ENCODE measurements at places on chromosomes 1 and 21.
A peak's percentile ranks its signal among the peaks of the same experiment; 100 is the strongest.

- DNase-seq: no peak
Measured at GRCh38 chr1:116927049-116927798, 17.5 kb downstream of the PTGFRN start.

DNA sequence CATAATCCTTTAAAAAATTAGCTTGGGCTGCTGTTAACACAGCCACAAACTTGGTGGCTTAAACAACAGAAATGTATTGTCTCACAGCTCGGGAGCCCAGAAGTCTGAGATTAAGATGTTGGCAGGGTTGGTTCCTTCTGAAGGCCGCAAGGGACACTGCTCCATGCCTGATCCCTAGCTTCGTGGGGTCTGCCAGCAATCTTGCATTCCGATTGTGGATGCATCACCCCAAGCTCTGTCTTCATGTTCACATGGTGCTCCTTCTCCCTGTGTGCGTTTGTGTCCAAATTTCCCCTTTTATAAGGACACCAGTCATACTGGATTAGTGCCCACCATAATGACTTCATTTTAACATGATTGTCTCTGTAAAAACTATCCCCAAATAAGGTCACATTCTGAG is 5.0 kb upstream of the HHIPL2 start:
- no peak for DNase-seq

- DNase-seq: no peak
Measured at GRCh38 chr1:18658831-18659230, 28.2 kb downstream of the PAX7 start.

DNA sequence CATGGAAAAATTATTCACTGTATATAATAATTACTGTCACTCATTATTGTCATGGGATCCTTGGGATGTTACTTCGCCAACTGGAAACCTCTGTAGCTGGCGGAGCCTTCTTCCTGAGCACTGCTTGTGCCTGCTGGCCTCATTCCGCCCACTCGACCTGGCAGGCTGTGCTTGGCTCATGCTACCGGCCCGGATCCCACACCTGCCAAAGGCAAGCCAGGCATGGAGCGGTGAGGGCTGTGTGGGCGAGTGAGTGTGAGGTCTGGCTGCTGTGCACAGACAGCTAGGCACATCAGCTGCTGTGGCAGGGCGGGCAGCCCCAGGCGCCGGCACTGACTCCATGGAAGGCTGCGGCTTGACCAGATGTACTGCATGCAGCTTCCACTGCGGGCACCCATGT is 78.4 kb downstream of the DISP1 start:
- DNase-seq: peak; percentile 40

DNA sequence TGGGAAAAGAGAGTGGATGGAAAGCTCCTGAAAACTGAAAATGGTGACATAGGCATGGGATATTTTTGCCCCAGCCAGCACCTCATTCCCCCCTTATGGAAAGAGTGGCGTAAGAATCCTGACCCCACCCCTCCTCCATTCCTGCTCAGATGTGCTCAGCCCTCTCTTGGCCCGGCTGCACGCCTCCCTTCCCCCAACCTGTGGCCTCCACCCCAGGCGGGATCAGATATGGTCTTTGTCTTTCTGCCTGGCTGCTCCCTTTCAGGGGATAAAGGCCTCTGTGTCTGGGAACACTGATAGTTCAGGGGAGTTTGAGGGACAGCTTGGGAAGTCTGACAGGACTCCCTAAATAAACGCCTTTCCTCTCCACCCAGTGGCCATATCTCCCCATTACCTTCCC is 49.8 kb downstream of the KIRREL1 start:
- no peak for DNase-seq

DNA sequence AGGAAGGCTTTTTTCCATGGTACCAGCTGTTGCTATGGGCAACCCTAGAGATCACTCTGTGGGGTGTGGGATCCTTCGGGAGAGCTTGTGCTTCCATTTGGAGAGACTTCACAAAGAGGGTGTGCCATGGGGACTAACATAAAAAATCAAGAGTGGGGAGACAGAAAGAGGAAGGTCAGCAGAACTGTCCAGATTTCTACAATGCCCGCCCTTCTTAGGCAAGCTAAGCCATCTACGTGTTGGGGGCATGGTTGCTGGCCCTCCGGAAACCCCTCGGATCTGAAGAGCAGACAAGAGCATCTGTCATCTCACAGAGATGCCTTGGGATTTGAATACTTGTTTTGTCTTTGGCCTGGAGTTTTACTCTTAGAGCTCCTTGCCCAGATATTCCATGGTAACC is 83.9 kb upstream of the ZNF648 start:
- DNase-seq: no peak

GRCh38 chr1:241714321-241715218 is 62.5 kb downstream of the WDR64 start:
- DNase-seq: no peak

DNA sequence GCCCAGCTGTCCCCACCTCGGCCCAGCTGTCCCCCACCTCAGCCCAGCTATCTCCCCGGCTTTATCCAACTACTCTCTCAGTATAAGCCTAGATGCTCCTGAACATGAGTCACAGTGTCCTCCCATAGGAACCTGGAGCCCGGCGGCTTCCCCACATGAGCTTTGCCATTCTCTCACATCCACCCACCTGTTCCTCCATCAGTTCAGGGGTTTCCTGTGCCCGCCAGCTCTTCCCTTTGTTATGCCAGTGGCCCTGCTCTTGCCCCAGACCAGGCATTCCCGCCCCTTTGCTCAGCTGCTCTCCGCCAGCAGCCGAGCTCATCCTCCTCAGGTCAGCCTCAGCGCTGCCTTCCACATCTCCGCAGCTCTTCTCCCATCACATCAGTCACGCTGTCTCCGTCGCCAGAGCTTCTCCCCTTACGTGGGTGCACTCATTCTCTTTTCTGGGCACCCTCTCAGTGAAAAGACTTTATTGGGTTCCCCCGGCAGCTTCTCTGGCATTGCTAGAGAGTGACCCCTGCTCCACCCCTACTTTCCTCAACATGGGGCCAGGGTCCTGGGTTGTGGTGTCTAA is 89.5 kb upstream of the CSF3R start:
- no peak for DNase-seq

DNA sequence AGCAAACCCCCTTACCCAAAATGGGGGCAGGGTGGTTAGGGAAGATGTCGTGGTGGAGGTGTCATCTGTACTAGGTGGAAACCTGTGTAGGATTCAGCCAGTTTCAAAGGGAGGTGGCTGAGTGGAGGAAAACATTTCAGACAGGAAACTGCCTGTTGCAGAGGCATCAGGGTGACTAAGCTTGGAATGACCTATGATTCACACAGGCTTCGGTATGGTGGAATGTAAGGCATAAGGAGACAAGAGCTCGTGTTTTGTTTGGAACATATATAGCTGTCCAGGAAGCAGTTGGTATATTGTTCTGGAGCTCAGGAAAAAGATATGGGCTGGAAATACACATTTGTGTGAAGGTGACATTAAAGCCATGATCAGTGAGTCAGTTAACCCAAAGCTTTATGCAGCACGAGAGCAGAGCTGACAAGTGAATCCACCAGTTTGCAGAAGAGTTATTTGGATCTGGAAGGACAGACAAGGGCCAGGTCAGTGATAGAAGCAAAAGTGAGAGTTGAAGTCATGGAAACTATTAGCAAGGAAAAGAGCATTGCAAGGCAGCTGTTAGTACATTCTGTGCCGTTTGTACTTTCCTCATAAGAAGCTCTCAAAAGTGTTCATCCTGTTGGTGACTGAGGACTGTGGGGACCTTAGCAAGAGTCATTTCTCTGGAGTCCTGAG is 12.2 kb downstream of the UTP25 start:
- DNase-seq: no peak

DNA sequence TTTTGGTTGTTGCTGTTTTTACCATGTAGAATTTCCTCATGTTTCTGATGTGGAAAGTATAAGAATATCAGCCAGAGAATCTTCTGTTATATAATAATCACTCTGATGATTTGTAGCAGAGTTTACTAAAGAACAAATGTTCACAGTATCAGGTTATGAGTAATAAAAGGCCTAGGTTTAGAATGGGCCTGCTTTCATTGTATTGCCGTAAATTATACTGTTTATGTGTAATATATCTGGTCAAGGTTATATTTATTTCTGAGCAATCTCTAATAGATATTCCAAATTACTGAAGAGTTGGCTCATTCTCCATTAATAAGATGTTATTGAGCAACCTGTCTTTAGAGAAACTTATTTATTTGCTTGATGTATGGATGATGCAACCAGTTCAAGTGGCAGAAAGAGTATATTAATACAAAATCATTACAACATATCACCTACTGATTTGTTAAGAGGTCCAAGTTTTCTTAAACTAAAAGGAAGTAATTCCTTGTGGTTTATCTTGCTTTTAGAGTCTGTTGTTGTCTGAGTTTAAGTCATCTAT is 649.4 kb upstream of the CXADR start:
- DNase-seq: no peak

GRCh38 chr1:90114521-90115141 is 119.7 kb downstream of the ZNF326 start:
- DNase-seq: no peak

DNA sequence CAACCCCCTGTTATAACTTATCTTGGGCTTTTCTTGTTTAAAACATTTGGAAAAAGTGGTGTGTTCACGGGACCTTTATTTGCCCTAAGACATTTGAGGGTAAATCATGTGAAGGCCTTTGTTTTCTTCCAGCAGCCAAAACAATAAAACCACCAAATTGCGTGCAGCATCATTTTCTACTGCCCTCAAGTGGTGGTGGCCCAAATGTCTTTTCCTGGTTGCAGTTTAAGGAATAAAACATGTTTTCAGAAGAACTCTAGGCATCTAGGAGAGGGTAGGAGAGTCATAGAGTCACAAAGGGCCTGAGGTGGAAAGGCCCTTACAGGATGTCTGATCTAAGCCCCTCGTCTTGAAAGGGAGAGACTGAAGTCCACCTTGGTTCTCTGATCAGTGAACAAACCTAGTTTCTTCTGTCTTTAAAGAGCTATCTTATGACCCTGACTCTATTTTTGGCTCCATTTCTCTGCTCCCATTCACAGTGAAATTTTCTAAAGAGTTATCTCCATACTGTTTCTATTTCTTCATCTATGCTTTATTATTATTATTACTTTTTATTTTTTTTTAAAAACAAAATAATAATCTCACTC is 16.0 kb upstream of the EPS15 start:
- peak; percentile 3 for DNase-seq

DNA sequence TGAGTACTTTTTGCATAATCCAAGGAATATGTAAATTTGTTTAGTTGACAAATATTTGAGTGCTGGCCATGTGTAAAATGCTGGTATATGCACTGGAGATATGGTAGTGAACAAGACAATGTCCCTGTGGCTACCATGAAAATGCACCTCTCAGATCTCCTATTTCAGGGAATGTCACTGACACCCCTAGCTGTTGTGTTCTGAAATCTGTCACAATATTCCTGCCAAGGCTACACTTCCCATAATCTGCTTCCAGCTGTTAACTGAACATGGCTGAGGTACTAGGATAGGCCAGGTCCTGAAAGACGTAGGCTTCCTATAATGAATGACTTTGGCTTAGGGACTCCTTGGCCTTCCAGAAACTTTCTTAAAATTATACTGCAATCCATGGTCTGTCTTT is 197.8 kb downstream of the ZNF648 start:
- no peak for DNase-seq

- no peak for DNase-seq
Measured at GRCh38 chr1:94332516-94332915, 85.7 kb upstream of the ABCD3 start.

DNA sequence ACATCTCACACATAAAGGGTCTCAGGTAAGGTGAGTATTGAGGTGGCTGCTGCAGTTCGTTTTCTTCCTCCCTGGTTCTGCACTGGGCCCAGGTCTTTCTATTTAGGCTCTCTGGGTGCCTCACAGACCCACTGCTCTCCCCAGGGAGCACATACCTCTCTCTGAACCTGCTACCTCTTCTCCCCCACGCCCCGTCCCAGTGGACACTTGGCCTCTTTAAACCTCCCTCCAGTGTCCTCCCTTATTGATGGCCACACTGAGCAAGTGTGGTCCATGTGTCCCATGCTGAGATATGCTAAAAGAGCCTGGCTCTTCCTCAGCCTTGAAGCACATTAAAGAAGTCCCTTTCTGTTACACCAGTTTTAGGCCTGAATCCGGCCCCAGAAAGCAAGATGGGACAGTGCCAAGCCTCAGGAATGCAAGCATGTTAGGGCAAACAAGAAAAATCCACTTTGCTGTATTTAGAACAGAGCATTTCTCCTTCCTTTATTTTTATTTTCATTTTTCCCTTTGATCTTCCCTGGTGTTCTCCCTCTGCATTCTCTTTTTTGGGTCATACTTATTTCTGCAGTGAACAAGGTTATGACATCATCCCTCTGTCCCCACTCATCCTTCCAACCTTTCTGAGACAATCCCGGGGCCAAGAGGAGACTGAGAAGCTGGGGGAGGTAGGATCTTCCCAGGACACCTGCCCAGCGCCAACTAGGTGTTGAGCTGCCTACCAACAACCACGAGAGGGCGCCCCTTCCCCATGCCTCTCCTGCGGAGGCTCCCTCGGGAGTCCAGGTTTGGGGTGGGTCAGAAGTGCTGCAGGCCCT is 5.0 kb upstream of the CHI3L2 start:
- peak; percentile 13 for DNase-seq

DNA sequence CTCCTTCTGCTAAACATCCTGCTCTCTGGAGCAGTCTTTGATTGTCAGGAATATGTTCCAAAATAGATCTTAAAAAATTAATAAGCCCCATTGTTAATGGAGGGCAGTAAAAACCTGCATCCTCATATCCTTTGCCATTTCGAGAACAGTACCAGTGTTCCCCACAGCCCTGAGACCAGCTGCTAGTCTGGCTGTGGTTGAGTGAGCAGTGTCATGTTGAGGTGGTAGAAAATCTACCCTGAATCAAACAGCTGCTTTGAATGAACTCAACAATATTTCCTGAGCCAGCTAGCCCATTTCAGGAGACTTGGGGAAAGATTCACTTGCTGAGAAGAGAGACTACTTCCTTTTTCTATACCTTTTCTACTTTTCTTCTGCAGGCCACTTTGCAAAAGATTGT is 24.4 kb downstream of the FABP3 start:
- no peak for DNase-seq

DNA sequence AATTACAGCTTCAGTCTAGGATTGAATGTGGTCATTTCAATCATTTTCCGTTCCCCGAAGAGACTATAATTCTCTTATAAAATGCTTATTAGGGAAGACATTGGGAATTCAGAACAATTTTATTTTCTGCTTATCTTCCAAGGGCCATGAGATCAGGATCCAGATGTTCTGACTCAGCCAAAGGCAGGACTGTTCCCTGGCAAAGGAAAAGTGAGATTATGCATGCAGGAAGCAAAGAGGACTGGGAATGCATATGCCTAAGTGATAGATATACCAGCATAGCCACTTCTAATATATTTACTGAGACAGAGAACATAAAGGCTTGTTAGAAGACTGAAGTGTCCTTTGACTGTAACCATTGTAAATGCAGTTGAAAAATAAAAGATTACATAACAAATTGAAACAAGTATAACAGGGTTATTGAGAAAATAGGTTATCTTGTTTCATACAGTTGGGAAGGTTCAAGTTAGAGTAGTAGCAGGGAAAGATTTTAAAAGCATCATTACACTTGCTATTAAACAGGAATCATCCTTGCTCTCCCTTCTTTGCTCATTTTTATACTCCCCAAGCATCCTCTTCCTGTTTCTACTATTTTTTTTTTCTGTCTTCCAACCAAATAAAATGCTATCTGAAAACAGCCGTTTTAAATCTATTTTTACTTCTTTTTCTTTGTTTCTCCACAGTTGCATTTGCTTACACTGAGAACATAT is 439.6 kb upstream of the ADAMTS5 start:
- DNase-seq: no peak

Measured in C1 segment of cervical spinal cord (tissue), 14 donors.